ENCODE measurements at places on chromosomes 3 and 15. TPM values are rescaled to one million over a fixed set of nuclear protein-coding genes. Genes with fewer than 3 reads are reported as not detected.

DNA sequence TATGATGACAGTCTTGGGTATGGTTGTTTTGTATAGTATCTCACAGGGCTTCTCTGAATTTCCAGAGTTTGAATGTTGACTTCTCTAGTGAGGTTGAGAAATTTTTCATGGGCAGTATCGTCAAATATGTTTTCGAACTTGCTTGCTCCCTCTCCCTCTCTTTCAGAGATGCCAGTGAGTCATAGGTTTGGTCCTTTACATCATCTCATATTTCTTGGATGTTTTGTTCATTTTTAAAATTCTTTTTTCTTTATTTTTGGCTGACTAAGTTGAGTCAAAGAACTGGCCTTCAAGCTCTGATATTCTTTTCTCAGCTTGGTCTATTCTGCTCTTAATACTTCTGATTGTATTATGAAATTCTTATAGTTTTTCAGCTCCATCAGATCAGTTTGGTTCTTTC is 282.3 kb upstream of the NECTIN3 start:
- no peak for DNase-seq

DNA sequence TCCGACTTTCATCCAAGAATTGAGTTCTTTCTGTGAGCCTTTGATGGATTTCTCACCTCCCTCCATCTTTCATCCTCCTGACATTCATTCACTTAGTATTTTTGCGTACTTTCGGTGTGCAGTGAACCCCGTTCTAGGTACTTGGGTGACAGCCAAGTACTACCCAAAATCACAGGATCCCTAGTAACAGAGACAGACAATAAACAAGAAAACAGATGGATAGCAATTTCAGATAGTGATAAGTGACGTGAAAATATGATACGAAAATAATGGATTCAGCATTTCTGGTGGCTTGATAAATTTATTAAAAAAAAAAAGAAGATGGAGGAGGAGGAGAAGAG is 264 bp upstream of the CMTM6 start:
- no peak for DNase-seq

GRCh38 chr3:8589880-8590556 is 54.6 kb downstream of the SSUH2 start:
- DNase-seq = no peak

- DNase-seq = no peak
Observed at GRCh38 chr3:13141991-13142412, 68.8 kb upstream of the IQSEC1 start.

GRCh38 chr15:61308437-61308836 is 79.3 kb upstream of the RORA start:
- no peak for DNase-seq

- no peak for DNase-seq
Observed at GRCh38 chr3:133489466-133490085, 83.9 kb upstream of the CDV3 start.

GRCh38 chr15:56469483-56469882 is 4.5 kb upstream of the MNS1 start:
- no peak for DNase-seq

DNA sequence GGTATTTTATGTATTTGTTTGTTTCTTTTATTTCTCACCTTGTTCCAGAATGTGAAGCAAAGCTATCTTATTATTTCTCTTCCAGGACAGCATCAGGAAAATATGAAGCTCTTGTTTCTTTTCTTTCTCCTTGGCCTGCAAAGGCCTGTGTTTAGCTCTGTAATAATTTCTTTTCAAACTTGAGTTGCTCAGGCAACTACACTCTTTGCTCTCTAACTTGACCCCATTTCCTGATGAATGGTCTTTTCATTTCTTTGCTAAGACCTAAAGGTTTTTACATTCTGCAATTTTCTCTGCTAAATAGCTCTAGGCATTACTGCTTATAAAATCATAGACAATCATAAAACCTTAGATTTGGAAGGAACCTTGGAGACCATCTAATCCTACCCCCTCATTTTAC is 26.2 kb upstream of the ZNF770 start:
- DNase-seq = no peak

DNA sequence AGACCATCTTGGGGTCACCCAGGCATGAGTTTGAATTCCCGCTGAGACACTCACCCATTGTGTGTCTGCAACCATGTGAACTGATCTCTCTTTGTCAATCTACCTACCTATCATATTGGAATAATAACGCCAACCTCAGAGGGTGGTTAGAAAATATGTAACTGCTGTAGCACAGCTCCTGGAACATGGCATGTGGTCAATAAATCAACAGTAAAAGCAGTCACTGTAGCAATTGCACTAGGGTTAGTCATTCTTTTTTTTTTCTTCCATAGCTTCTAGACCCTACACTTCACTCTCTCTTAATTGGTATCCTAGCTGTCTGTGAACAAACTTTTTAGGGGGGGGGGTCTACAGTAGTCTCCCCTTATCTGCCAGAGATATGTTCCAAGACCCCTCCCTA is 64.2 kb upstream of the SLCO2A1 start:
- no peak for DNase-seq

GRCh38 chr15:68363353-68363752 is 68.6 kb downstream of the ITGA11 start:
- no peak for DNase-seq

DNA sequence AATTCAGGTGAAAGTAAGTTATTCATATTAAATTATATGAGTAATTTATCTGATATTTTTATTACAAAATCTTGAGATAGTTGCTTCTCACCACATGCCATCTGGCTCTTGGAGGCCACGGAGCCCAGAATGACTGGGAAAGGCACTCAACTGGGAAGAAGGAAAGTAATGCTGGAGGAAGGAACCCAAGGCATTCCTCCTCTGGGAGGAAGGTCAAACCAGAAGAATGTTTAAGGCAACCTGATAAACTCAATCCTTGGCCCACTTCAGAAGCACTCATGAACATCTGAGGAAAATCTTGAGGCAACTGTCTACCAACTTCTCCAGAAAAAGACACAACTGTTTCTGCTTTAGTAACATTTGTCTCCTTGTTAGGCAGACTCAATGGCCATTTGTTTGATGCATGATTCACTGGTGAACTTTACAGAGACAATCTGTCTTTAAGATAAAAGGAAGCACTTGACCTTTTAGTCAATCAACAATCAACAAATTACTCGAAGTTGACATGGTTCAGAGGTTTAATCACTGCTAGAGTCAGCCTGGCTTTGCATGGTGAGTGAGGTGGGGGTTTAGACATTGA is 261.4 kb upstream of the MME start:
- no peak for DNase-seq

- DNase-seq = no peak
Observed at GRCh38 chr3:188581792-188582191, 427.8 kb downstream of the LPP start.

DNA sequence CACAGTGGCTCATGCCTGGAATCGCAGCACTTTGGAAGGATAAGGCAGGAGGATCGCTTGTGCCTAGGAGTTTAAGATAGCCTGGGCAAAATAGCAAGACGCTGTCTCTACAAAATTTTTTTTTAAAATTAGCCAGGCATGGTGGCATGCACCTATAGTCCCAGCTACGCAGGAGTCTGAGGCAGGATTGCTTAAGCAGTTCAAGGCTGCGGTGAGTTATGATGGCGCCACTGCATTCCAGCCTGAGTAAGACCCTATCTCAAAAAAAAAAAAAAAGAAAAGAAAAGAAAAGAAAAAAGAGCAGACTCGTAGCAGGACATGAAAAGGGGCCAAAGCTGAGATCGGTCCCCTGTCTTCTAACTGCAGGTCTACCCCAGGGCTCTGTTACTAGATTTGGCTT is 18.9 kb downstream of the SRGAP3 start:
- DNase-seq = no peak

DNA sequence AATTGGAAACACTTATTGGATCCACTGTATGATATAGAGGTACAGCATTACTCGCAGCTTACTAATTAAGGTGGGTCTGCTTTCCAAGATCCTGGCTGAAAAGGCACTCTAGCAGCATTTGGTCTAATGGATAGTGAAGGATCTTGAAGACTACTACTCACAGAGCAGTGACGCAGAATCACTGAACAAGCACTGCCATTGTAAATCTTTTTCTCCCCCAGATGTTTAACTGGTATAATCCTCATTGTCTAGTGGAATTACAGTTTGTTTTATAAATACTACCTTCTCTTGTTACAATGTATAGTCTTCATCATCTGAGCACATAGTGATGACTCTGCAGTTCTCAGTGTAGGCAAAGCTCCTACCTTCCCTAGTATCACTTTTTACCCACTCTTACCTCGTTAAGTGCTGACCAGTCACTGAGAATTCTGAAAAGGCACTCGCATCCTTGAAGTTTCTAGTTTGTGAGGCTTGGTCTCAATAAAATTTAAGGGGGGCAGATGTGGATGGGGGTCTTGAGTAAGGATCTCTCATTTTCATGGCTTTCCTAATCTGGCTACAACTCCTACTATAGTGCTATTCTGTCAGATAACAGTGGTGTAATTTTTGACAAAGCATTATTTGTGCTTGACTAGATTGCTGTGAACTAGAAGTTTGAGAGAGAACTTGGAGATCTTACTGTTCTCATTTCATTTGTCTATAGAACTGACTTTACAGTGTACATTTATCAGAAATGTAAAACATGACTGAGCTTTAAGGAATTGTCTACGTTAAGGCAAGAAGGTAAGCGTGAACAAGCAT is 23.2 kb downstream of the MAPK6 start:
- no peak for DNase-seq

GRCh38 chr15:66899555-66900350 is 165.6 kb upstream of the SMAD3 start:
- no peak for DNase-seq

DNA sequence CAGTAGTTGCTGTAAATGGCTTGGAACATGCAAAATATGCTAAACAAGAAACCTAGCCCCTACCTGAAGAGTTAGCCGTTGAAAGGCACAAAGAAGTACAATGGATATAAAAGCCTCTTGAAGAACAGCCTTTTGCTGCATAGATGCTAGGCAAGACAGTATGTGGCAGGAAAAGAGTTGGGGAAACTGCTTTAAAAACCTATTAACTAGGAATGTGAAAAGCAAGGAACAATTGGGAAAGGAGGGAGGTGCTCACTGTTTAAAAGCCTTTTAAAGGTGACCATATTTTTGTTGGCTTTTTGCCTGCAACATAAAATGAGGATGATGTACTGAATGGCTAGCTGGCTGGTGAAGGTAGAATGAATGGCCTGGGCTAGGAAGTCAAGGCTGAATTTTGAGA is 24.5 kb upstream of the SOX2 start:
- DNase-seq = no peak

DNA sequence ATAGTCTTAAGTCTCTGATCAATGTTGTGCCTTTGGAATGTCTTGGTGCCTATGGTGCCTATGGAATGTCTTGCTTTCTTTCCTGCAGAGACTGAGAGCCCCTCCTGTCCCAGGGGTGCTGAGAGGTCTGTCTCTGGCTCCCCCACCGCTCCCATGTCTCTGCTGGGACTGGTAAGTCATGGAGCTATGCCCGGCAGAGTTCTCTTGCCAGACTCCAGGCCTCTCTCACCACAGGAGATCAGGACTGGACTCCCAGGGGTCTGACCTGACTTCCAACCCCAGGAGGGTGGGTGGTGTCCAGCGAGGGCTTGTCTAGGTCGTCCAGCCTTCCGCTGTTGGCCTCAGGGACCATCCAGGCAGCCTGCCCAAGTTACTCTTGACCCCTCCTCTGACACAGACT is 14.0 kb upstream of the CYP11A1 start:
- DNase-seq = no peak

DNA sequence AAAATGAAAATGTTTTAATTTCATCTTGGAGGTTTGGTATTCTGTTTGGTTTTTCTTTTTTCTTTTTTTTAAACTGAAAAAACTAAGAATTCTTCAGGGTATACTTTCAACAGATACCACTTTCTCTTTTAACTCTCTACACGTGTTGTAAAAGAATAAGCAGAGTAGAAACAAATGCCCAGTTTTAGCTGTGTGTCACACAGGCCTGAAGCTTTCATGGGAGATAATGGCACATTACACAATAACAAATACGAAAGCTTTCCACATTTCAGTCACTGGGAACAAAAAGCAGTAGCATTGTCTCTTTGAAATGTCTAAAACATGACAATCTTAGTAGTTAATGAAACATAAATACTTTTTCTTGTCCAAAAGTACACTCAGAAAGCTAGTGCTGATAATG is 818.5 kb downstream of the TBL1XR1 start:
- DNase-seq = no peak

DNA sequence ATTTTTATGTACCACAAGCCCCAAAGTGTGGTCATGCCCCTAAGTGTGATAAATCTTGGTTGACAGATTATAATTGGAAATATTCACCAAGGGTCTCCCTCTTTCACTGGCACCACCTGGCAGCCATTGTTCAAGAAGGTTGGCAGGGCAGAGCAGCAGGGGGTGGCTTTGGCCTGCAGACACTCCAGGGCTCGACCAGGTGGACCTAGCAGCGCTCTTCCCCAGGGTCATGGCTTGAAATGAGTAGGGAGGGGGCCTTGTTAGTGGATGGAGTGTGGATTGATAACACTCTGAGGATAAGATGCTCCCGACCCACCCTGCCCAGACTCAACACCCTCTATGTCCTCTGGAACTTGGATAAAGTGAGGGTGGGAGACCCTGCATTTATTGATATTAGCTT is 58.2 kb upstream of the KLHL25 start:
- no peak for DNase-seq

DNA sequence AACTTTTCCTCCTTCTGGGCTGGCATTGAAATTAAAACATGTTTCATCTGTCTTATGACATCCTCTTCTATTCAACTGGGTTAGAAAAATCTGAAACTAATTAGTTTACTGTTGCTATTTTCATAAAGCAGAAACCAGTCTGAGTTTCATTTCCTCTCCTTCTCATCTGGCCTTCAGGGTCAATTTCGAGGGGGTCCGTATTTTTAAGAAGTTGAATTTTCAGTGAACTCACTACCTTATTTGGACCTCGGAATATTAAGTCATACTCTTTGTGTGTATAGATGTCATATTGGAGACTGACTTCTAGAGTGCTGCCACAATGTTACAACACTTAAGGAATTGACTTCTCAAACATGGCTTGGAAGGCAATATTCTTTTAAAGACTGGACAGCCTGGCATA is 485.9 kb downstream of the SQOR start:
- no peak for DNase-seq

- peak; percentile 72 for DNase-seq
Observed at GRCh38 chr3:73624017-73624820, 522 bp downstream of the PDZRN3 start.

Gene FRMD5
- total RNA-seq = 0.04 TPM

Gene FSIP1
- 0.24 TPM for total RNA-seq

Gene PIGZ
- 2.5 TPM for total RNA-seq

Gene CFAP161
- 0.14 TPM for total RNA-seq

All from pancreas (tissue), 10 donors.